ENCODE measurements at places on chromosomes 16 and 17.

- no peak for DNase-seq
Measured at GRCh38 chr16:28495795-28496749, 1.6 kb downstream of the APOBR start.

DNA sequence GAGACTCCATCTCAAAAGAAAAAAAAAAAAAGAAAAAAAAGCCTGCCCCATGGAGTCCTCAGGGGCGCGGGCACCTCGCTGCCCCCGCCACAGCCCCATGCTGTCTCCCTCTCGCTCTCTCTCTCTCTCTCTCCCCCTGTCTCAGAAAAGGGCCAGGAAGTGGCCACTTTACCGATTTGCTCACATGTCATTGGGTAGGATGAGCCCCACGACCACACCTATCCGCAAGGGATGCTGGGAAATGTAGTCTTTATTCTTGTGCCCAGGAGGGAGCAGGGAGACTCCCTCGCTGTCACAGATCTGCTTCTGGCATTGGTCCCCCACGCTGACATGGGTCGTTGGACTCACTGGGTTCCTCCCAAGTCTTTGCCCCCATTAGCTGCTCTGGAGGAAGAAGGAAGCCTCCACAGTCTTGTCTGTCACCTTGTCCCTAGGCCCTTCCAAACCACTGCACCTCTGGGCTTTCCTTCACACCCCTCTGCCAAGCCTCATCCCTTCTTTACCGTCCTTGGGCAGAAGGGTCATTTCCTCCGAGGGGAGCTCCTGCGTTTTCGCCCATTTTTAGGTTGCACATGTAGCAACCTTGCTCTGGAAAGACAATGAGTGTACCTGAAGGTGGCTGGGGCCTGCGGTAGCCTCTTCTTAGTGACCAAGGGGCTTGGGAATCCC is 6.9 kb upstream of the GJD3 start:
- DNase-seq: no peak

GRCh38 chr16:72124761-72125634 is 31.4 kb downstream of the DHX38 start:
- peak; percentile 57 for DNase-seq

DNA sequence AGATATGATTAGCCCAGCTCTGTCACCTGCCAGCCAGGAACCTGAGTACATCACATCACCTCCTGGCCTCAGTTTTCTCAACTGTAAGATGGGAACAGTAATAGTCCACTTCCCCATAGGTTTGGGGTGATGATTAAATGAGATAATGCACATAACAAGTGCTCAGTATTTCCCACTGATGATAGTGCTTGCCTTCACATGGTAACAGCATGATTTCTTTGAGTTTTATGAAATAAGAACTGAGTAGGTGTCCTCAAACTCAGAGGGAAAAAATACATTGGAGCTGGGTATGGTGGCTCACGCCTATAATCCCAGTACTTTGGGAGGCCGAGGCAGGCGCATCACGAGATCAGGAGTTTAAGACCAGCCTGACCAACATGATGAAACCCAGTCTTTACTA is 30.1 kb upstream of the SNN start:
- DNase-seq: no peak

- no peak for DNase-seq
Measured at GRCh38 chr16:78817200-78817739, 717.8 kb downstream of the WWOX start.

- DNase-seq: no peak
Measured at GRCh38 chr17:42904110-42904469, 3.5 kb downstream of the G6PC1 start.

GRCh38 chr17:41498276-41498675 is 7.1 kb downstream of the KRT13 start:
- DNase-seq: no peak

DNA sequence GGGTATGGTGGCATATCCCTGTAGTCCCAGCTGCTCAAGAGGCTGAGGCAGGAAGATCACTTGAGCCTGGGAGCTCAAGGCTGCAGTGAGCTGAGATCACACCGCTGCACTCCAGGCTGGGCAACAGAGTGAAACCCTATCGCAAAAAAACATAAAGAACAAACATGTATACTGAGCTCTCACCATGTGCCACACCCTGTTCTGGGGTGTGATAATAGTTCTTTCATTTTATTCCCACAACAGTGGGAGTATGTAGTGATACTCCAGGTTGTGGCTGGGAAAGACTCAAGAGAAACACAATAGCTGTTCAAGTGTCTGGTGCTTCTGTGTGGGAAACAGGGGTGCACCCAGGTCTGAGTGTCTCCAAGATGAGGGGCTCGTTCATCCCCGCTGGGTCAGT is 90.7 kb downstream of the SOCS1 start:
- DNase-seq: no peak

DNA sequence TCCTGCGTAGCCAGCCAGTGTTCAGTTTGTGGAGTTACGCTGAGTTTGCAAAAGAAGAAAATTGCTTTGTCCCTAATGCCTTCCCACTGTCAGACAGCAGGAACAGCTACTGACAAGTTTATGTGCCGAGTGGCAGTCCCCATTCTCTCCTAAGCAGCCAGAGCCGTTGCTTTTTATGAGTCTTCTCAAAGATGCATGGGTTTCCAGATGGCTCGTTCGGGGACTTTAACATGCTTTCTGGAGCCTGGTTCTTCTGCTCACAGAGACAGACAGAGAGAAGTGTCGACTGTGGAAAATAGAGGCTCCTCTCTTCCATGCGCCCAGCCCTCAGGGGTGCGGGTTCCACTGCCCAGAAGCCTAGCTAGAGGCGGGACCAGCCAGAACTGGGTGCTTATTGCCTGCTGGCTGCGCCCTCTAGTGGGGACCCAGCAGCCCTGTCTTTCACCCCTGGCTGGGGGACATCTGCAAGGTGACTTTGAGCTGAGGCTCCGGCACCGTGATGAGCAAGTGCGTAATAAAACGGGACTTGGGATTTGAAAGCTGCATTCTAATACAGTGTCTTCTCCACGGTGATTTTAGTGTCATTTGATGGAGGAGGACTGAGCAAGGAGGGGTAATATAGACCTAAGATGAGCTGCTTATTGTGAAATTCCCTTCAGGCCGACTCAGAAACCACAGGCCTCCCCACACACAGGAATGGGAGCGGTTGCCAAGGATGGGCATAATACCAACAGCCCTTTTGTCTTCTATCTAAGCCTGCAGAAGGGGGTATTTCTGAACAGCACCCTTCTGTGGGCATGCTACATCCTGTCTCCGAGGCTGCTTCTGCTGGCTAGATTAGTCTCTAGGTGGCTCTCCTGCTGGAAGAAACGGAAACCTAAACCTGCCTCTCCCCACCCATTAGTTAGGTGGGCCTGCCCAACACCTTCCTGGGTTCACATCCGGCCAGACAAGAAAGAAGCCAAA is 73.1 kb downstream of the CCDC182 start:
- DNase-seq: peak; percentile 50

GRCh38 chr17:77769215-77769614 is 189.3 kb upstream of the TNRC6C start:
- no peak for DNase-seq

- DNase-seq: no peak
Measured at GRCh38 chr16:88628512-88628974, 9.8 kb upstream of the IL17C start.

DNA sequence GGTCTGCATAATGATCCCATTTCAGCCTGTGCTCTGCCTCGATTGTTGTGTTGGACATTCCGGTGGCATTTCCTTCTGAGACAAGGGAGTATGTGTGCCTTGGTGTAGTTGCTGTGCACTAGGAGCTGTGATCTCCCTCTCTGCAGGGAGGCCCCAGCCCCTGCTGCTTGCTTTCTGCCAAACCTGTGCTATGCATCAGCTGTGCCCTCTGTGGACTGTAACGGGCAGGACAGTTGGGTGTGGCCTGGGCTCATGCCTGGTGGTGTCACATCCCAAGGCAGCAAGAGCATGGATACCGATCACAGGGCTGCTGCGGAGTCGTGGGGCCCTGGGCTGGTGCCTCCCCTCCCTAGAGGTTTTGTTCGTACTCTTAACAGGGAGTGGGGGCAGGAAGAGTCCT is 3.8 kb upstream of the JPT2 start:
- no peak for DNase-seq

DNA sequence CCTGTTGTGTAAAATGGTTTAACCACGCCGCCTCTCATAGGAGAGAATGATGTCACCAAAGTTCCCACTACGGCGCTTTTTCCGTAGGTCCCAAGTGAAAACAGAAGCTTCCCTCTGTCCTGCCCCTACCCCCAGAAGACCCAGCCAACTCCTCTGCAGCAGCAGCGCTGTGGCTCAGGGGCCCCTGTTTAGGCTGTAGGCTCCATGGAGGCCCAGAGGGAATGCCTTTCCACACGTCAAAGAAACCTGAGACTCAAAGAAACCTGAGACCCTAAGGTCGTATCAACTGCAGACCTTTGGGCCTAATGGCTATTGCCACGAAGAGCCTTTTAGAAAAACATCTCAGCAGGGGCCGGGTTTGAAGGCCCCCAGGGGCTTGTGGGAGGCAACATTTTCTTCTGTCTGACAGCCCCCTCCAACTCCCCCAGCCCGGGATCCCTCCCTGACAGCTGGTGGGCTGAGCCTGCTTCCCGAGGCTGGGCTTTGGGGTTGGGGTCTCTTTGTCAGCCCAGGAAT is 43.1 kb upstream of the MEAK7 start:
- DNase-seq: no peak

Measured in CD4-positive, alpha-beta T cell (primary cell).